ENCODE measurements at places on chromosomes 12 and 14.

DNA sequence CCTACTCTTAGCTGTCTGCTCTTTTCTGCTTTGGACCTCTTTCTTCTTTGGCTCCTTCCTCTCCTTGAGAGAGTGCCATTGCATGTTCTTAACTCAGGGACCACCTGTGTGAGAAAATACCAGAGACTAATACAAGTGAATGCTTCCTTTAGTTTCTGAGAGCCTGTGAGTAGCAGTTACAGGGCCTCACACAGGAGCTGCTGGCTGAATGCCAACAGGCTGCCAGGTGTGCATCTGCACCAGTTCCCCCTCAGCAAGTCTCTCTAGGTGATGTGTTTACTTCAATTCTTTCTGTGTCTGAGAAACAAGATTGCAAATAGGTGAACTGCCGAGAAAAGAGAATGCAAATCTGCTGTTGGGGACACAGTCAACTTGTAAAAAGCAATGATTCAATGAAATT lies 108.2 kb downstream of the STXBP6 start:
- no peak for DNase-seq

GRCh38 chr12:6465467-6466183 lies 4.9 kb downstream of the VAMP1 start:
- no peak for DNase-seq

- no peak for DNase-seq
These were observed 527 bp upstream of the CARMIL3 start for GRCh38 chr14:24051176-24051788.

GRCh38 chr12:97272471-97272870 lies 190.1 kb upstream of the RMST start:
- DNase-seq = no peak

GRCh38 chr12:50765095-50765911 lies 1.4 kb downstream of the ATF1 start:
- DNase-seq = peak; percentile 47

- peak; percentile 22 for DNase-seq
These were observed 26.4 kb downstream of the ACTN1 start for GRCh38 chr14:68952531-68953195.

- no peak for DNase-seq
These were observed 15.2 kb upstream of the ART4 start for GRCh38 chr12:14858513-14858912.

- DNase-seq = no peak
These were observed 1.2 kb downstream of the ANKRD9 start for GRCh38 chr14:102508410-102508773.

DNA sequence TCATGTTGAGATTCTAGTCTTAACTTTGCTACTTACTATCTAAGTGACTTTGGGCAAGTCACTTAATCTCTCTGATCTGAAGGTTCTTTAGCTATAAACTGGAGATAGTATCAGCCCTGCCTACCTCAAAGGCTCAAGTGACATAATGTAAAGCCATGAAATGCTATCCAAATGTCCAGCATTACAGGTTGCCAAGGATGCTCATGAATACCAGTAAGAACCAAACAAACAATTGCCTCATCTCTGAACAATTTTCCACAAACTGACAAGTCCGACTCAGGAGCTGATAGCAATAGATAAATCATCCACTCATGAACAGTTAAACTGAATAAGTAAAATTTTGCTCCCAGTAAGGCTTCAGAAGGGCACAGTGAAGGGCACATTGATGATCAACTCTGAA lies 51.5 kb downstream of the LMNTD1 start:
- DNase-seq = no peak

All from activated T-cell treated with anti-CD3 and anti-CD28 coated beads, Interleukin-2, amount 50 U/mL, for 72 hours (primary cell).